Activated T-cell treated with anti-CD3 and anti-CD28 coated beads, Interleukin-2, amount 50 U/mL, for 4 hours (primary cell): ENCODE measurements at places on chromosomes 4 and X.

GRCh38 chr4:89715631-89716030, 121.3 kb downstream of the SNCA start:
- no peak for DNase-seq

- no peak for DNase-seq
Measured at GRCh38 chr4:4559596-4559995, 17.7 kb upstream of the STX18 start.

DNA sequence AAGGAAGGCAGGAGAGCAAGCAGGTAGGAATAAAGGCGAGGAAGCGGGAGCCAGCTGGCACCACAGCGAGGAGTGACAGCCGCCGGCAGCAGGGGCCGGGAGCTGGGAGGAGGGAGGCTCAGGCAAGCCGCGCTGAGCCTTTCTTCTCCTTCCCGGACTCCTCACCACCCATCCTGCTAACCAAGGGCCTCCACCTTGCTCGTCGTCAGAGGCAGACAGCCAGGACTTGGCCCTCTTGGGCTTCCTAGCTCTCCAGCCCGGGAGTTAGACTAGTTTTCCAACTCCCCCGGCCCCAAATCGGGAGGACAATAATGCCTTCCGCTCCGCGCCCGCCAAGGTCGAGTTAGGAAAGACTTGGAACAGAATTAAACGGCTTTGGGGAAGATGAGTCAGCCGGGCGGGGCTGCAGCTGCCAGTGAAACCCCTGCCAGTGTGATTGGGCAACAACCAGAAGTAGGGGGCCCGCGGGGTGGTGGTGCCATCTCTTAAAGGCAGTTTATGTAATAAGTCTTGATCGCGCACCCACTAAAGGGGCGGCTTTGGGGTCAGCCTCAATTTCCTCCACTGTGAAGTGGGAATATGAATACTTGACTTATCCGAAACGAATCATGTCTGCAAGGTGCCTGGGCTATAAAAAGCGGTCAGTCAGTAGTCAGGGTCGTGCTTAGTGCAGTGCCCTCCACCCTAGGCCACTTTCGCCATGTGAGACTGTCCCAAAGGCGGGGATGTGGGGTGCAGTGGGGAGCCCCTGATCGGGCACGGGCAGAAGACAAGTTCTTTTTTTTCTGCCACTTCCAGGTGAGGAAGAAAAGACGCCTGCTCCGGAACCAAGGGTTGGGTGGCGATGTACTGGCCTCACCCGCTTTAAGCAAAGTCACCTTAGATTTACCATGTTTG, 6.7 kb upstream of the HSD17B10 start:
- peak; percentile 19 for DNase-seq

DNA sequence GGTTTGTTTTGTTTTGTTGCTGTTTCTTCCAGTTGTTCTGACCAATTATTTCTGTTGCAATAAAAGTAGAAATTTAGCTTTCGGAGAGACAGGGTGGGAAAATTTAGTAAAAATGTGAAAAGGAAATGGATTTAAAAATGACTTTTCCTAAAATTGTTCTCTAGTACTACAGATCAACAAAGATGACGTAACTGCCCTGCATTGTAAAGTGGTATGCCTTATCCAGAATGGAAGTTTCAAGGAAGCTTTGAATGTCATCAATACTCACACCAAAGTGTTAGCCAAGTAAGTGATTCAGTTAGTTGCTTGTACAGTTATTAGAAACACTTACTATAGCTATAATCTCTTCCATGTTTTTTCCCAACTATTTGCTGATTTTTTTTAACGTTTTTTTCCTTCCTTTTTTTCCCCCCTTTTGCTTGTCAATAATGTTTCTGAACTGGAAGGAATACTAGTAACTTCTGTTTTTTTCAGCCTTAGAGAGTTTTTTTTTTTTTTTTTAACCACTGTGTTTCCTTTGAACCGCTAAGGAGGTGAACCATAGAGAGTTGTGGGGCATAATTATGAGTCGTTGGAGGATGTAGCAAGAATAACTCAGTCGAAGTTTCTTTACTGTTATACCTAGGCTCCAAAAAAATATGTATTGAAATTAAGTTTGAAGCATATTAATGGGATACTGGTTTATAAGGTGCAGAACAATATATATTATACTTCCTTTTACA, 2.2 kb downstream of the SRP72 start:
- DNase-seq: no peak

DNA sequence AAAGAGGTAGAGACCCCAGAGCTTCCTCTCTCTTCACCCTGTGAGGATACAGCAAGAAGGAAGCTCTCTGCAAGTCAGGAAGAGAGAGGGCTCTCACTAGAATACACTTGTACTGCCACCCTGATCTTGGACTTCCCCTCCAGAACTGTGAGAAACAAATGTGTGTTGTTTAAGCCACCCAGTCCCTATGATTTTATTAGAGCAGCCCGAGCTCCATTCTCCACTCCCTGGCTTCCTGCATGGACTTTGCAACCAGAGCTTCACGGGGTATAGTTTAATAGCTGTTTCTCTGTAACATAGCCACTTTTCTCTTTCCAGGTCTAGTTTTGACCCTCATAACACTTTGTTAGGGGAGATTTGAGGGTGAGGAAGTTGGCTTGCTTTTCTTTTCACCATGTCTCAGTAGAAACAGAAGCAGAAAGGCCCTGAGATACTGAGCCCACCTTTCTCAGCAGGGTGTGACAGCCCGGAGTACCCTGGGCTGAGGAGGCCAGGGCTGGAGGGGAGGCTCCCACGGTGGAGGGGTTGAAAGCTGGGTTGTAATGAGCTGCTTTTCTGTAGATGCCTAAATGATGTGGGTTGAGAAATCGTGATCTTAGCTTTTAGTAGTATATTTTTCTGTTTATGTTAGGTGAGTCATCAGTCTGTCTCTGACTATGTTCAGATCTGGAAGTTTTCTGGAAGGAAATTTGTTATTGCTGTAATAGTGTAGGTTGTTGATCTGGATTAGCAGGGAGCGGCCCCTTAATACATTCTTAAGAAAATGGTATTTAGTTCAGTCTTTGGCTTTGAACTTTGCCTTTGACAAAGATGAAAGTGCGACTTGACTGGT, 118.6 kb downstream of the PTTG2 start:
- no peak for DNase-seq

- DNase-seq: no peak
Measured at GRCh38 chr4:66606908-66607307, 936.6 kb upstream of the EPHA5 start.

- no peak for DNase-seq
Measured at GRCh38 chr4:104424989-104425388, 69.7 kb downstream of the CXXC4 start.

DNA sequence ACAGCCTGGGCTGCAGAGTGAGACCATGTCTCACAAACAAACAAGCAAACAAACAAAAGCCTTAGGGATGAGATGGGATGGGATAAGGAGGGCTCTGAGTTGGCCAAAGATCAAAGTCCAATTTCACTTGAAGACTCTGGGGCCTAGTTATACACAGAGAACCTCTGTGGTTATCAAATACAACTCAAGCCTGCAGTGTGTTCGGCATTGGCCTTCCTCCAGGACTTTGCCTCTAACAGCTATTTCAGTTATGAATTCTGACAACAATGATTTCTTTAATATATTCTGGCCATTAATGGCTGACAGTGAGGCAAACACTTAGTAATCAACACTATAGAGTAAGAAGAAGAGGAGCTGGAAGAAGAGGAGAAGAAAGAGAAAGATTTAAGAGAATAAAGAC, 171.1 kb downstream of the PDGFRA start:
- no peak for DNase-seq

DNA sequence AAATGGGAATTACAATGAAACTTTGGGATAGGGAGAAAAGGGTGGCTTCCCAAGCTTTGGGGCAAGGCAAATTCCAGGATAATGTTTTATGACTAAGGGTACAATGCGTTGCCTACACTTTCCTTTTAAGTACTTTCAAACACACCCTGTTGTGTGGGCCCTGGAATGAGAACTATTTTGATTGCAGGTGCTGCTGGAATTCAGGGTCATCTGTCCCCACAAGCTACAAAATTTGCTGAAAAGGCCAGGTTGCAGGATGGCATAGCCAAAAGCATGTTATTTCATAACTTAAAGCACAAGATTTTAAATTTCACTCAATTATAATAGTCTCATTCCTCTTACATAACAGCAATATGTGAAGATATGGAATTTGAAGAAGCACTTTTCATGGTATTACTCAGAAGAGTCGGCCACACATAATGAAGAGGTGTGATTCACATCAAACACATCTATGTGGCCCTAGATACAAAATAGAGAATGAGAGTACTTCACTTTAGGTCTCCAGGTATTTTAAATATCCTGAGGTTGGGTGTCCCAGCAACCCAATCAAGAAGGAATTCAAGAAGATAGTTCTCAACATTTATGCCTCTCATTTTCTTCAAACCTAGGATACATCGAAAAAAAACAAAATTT, 89.3 kb downstream of the APBB2 start:
- DNase-seq: no peak

GRCh38 chr4:47686294-47686872, 151.5 kb downstream of the CORIN start:
- DNase-seq: peak; percentile 52

- no peak for DNase-seq
Measured at GRCh38 chrX:109270580-109271484, 211.1 kb downstream of the GUCY2F start.

DNA sequence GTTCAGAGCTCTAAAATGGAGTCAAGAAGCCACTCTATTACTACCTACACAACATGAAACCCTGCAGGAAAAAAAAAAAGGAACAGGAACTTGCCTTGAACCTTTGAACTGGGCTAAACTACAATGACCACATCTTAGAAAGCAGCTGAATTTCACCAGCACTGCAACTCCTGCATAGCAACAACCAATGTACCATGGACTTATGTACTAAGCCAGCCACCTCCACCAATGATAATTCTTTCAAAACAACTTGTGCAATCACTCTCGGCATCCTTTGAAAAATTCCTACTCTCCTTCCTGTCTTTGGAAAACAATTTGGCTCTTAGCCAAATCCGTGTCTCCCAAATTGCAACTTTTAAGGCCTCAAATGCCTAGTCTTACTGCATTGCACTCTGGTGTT, 26.8 kb upstream of the FMR1 start:
- DNase-seq: no peak
